ENCODE measurements at places on chromosomes 7 and 10.

GRCh38 chr7:47328392-47329319 is 253.3 kb downstream of the TNS3 start:
- no peak for DNase-seq

- no peak for DNase-seq
These were observed 185.2 kb upstream of the DGKB start for GRCh38 chr7:15087771-15088170.

- no peak for DNase-seq
These were observed 64.9 kb downstream of the EEPD1 start for GRCh38 chr7:36217961-36218284.

DNA sequence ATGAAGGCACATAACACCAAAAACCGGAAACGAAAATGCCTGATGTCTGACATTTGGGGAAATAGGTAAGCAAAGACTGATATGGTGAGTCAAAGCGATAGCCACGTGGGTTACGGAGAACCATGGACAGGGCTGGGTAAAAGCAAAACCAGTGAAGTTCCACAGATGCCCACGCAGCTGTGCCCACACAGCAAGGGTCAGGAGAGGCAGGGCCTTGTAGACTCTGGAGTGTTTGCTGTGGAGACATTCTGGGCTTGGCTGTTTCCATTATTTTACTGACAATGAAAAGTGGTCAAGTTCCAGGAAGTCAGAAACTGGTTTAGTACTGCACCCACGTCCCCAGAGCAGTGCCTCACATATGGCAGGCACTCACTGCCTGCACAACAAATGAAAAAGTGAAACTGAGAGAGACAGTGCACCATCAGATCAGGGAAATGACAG is 148.7 kb downstream of the ZMYND11 start:
- no peak for DNase-seq

GRCh38 chr10:103711351-103711994 is 143.9 kb downstream of the SH3PXD2A start:
- DNase-seq, result no peak

All from HS-27A (cell line).